ENCODE measurements at places on chromosomes 7 and 10. TPM values are rescaled to one million over a fixed set of nuclear protein-coding genes. Genes with fewer than 3 reads are reported as not detected.

DLG5 gene
- total RNA-seq, result 0.27 TPM

ERVW-1 gene
- not detected for total RNA-seq

FOXP2 gene
- total RNA-seq, result not detected

NUDT13 gene
- total RNA-seq, result not detected

TMEM213 gene
- not detected for total RNA-seq

- no peak for DNase-seq
Observed at GRCh38 chr10:116718058-116718457, 24.3 kb downstream of the HSPA12A start.

- no peak for DNase-seq
Observed at GRCh38 chr10:91589658-91590035, 43.2 kb downstream of the PPP1R3C start.

GRCh38 chr7:75657866-75658265 is 80.9 kb downstream of the HIP1 start:
- no peak for DNase-seq

DNA sequence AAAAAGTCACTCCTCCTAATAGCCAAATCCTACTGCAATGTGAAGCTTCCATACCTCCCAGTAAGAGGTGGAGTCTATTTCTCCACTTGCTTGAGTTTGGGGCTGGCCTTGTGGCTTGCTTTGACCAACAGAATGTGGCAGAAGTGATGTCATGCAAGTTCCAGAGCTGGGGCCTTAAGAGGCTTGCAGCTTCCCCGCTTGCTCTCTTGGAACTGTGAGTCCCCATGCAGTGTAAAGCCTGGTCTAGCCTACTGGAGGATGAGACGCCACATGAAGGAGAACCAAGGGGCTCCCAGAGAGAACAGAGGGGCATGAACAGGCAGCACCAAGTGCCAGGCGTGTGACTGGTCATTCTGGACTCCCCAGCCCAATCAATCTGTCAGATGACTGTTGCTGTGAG is 58.6 kb upstream of the OPALIN start:
- DNase-seq, result no peak

- DNase-seq, result peak; percentile 91
Observed at GRCh38 chr10:84328418-84329195, at the start of gene CCSER2. TSS of gene CCSER2 (plus strand) at chr10:84328589. CDS start at chr10:84371053, 42,464 bp downstream.

DNA sequence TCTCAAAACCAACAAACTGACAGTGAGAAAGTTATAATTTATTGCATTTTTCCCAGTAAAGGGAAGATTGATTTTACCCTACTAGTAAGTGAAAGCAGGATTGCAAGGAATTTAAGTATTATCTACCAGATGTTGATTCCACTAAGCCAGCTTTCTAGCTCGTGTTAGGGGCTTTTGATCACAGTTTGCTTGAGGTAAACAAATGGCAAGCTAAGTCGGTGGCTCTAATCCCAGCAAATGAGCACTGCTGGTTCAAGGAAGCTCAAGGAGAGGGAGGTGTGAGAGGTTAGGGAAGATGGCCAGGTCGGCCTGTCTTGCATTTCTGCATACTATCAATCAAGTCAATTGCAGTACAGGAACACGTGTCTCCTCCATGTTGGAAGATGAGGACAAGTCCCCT is 448.7 kb upstream of the POM121L12 start:
- no peak for DNase-seq

- no peak for DNase-seq
Observed at GRCh38 chr10:108688314-108688713, 1235.0 kb downstream of the XPNPEP1 start.

DNA sequence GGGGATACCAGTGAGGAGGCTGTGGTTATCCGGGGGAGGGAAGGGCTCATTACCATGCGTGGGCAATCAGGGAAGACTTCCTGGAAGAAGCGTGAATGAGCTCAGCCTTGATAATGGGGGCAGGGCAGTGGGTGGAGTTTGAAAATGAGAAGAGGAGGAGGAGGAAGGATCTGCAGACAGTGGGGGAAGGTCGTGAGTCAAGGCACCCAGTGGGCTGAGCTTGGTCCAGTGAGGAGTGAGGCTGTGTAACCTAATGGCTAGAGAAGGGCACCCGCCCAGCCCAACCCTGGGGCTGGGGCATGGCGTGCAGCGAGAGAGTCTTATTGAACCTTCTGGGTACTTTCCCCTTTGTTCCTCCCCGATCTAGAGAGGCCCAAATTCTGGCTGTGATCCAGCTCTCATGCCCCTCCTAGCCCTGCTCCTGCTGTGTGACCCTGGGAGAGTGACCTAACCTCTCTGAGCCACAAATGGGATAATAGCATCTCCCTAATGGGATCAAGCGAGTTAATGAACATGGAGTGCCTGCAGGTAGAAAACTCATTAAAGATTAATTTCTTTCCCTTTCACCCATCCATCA is 31.5 kb downstream of the CLIP2 start:
- no peak for DNase-seq

DNA sequence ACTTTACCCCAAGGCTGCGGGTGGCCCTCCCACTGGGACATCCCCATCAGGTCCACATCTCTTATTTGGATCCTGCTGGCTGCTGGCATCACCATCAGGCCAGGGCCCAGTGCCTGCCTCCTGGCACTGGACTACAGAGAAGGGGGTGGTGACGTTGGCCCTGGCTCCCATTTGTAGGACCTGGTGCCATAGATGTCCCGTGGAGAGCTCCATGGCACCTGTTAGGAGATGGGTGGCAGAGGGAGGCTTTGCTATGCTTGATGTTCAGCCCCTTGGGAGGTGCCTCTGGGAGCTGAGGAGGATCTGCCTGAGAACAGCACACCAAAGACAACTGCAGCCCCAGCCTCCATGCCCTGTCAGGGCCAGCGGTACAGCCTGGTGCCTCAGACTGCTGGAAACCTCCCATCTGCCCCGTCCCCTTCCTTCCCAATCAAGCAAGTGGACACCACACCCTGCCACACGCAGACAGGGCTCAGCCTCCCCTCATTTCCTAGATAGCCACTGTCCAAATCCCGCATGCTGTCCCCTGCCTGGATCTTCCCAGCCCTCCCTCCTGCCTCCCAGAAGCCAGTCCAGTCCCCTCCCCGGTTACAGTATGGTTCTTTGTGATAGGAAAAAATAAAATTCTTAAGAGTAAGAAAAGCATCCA is 230.0 kb upstream of the GRB10 start:
- DNase-seq, result no peak

DNA sequence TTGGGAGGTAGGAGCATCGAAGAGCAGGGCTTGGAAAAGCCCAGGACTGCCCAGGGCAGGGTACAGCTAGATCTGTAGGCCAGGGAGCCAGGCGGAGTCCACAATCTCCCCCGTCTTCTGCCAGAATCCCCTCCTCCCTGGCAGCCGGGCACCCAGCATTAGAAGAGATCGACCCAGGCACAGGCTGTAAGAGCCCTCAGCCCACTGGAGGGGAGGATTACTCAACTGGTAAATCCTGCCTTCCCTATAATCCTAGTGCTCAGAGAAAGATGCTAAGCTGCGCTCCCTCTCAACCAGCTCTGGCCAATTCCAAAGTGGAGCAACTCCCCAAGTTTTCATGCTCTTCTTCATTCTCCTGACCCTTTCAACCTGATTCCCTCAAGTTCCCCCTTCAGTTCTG is 3.2 kb downstream of the SPOCK2 start:
- no peak for DNase-seq

DNA sequence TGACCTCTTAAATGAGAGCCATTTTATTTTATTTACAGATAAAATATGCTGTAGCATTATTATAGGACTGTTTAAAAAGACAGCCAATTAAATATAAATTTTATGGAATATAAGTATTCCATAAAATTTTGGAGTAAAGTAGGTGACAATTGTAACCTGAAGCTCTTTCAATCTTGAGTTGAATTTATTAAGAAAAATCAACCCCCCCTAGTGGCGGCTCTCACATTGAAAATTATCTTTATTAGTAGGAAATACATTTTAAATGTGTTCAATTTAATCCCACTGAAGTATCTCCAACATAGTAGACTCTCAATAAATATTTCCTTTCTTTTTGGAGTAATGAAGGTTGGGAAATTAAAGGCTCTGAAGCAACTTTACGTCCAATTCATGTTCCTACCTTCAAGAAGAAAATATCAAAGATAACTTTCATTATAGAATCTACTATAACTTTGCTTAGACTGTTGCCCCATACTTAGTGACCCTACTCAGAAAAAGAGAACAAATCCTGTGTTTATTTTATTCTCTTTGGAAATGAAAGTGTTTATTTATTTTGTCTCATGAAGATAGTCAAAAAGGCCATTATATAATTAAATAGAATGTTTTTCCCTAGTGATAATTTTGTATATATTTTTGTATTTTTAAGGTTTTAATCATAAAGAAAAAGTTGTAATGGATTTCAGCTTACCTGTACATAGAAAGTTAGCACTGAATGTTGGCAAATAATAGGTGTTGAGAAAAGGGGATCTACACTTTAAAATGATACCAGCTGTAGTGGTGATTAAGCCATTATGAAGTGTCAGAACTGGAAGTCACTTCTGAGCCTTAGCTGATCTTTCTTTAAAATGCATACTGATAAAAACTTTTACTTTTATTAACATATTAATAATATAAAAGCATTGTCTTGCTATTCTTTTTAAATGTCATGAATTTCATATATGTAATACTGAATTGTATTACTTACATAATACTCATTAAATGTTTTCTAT is 3.3 kb downstream of the AHR start:
- DNase-seq, result peak; percentile 26

DNA sequence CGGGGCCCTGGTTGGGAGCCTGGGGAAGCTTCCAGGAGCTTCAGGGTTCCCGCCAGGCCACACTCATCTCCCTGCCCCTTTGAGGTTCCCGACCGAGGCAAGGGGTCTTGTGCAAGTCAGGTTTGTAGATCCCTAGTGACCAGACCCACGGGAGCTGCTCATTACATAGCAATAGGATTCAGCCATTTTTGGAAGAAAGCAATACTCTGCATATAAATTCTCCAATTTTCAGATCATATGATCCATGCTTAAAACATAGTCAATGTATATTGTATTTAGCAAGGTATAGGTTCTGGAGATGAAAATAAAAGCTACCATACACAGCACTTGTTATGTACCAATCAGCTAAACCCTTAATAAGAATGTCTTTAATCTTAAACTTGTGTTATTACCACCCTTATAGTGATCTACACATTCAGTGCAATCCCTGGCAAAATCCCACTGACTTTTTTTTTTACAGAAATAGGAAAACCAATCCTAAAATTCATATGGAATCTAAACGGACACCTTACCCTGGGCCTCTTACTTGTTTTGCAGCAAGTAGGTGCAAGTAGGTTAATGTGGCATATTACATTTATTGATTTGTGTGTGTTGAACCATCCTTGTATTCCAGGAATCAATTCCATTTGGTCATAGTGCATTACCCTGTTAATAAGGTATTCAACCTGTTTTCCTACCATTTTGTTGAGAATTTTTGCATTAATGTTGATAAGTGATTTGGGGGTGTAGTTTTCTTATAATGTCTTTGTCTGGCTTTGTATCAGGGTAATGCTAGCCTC is 13.8 kb upstream of the FKBP9 start:
- no peak for DNase-seq

DNA sequence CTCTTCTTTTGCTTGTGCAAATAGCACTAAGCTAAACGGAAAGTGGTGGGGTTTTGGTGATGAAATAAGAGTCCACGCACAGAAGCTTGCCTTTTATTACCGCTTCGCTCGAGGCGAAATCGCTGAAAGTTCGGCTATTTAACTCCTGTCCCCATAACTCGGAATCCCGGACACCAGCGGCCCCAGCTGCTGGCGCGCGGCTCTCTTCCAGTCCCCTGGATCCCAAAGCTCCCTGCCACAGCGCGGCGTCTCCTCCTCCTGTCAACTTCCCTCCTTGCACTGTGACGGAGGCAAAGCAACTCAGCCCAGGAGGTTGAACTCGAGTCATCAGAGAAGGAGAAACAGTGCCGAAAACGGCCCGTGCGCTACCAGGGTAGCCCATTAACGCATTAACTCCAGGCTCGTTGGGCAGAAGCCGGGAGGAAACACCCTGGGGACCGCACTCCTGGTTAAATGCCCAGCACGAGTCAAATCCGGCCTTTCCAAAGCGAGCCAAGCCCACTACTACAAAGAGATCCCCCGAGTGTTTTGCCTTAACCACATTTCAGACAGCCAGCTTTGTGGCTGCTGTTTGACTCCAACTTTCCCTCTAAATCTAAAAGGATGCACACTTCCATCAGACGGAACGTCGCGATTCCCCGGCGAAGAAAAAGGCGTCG is 1.3 kb downstream of the SEMA3D start:
- DNase-seq, result no peak

GRCh38 chr7:117130262-117130661 is 177.0 kb downstream of the ST7 start:
- DNase-seq, result no peak

GRCh38 chr10:100114976-100115770 is 33.5 kb upstream of the CPN1 start:
- no peak for DNase-seq

GRCh38 chr7:111018960-111019736 is 71.8 kb upstream of the LRRN3 start:
- DNase-seq, result no peak

Measured in OCI-LY7 (cell line).